Mammary epithelial cell (primary cell): ENCODE measurements at places on chromosomes 11 and 22. TPM values are rescaled to one million over a fixed set of nuclear protein-coding genes. Genes with fewer than 3 reads are reported as not detected.

Gene SHANK3
- 8.7 and 12.9 TPM in 2 replicates for total RNA-seq

Gene OR5A1
- total RNA-seq: not detected in 2 replicates

Gene OR51B5
- not detected for total RNA-seq

Gene OR10A6
- 0.19 TPM in 1 of 2 replicates, not detected in the other for total RNA-seq

Gene CCDC88B
- 5.0 and 7.1 TPM in 2 replicates for total RNA-seq

Gene MMP12
- total RNA-seq: not detected

Gene DEUP1
- total RNA-seq: under 0.01 TPM

Gene PHF21B
- total RNA-seq: 0.26 TPM in 1 of 2 replicates, not detected in the other
